Activated CD4-positive, alpha-beta T cell treated with anti-CD3 and anti-CD28 coated beads, Interleukin-2, Interleukin-6, amounts not matched to agents 100 ng/mL and 50 ng/mL, durations not matched to agents 16 hours and 8 hours (primary cell): ENCODE measurements at places on chromosomes 1 and 21.

DNA sequence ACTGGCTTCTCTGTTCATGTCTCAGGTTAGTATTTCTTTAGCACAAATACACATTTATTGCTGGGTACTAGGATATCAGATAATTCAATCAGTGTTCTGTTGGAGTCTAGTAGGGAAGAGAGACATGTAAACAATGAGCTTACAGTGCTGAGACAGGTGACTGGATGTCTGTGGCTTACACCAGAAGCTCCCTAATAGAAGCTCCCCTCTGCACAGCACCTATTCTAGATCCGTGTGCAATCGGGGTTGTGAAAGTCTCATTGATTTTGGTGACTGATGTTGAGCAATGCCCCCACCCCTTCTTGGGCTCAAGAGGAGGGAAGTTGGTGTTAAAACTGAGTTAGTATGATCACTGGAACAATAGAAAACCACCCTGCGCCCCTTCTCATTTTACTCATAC lies 279.2 kb downstream of the RPS6KC1 start:
- DNase-seq: no peak

GRCh38 chr1:12454406-12455391 lies 163.3 kb downstream of the DHRS3 start:
- DNase-seq: no peak

DNA sequence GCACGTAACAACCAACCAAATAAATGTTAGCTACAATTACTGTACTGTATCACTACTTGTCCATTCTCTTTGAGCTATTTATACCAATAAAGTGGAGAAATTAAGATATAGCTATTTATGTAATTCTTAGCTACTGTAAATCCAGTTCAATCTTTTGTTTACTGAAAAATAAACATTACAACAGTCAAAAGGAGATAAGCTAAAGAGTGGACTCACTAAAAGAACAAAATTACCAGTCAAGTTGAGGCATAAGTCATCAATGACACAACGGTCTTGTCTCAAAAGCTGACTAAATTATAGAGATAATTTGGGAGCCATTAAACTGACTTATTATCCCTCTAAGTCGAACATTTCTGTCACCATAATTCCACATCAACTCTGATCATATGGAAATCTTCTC lies 22.5 kb downstream of the TGFBR3 start:
- DNase-seq: no peak

DNA sequence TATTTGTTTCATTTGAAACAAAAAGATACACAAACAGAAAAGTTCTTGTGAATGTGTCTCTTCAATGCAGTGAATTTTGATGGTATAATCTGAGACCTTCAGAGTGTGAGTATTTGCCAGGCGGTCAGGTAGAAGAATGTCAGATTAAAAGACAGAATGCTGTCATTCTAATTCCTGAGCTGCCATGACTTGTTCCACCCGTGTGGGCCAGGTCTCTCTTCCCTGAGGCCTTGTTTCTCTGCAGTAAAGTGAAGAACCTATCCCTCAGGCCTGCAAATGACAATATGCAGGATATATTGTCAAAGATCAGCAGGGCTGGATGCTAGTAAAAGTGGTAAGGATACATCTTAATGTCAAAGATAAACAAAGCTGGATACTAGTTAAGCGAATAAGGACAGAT lies 111.4 kb downstream of the ZP4 start:
- DNase-seq: no peak
